Smooth muscle cell of the pulmonary artery (primary cell): ENCODE measurements at places on chromosomes 4 and X. TPM values are rescaled to one million over a fixed set of nuclear protein-coding genes. Genes with fewer than 3 reads are reported as not detected.

Gene NEUROG2
- not detected in 2 replicates for total RNA-seq

Gene FAM47A
- not detected in 2 replicates for total RNA-seq

Gene CYBB
- not detected in 2 replicates for total RNA-seq

Gene ARHGAP4
- total RNA-seq: 0.39 and 1.4 TPM in 2 replicates

Gene KANTR
- total RNA-seq: 11.5 and 13.7 TPM in 2 replicates
